Cardiac fibroblast (primary cell): ENCODE measurements at places on chromosomes 11 and 22.

GRCh38 chr22:44033694-44034093 is 9.6 kb downstream of the PARVB start:
- DNase-seq = no peak

GRCh38 chr11:58900479-58901420 is 38.5 kb upstream of the GLYATL1 start:
- DNase-seq = peak; percentile 83

GRCh38 chr22:49934891-49935557 is 16.6 kb downstream of the CRELD2 start:
- peak; percentile 47 for DNase-seq

GRCh38 chr11:124938970-124939369 is 3.1 kb upstream of the HEPACAM start:
- DNase-seq = no peak

GRCh38 chr11:27599217-27599616 is 92.6 kb upstream of the LIN7C start:
- no peak for DNase-seq

DNA sequence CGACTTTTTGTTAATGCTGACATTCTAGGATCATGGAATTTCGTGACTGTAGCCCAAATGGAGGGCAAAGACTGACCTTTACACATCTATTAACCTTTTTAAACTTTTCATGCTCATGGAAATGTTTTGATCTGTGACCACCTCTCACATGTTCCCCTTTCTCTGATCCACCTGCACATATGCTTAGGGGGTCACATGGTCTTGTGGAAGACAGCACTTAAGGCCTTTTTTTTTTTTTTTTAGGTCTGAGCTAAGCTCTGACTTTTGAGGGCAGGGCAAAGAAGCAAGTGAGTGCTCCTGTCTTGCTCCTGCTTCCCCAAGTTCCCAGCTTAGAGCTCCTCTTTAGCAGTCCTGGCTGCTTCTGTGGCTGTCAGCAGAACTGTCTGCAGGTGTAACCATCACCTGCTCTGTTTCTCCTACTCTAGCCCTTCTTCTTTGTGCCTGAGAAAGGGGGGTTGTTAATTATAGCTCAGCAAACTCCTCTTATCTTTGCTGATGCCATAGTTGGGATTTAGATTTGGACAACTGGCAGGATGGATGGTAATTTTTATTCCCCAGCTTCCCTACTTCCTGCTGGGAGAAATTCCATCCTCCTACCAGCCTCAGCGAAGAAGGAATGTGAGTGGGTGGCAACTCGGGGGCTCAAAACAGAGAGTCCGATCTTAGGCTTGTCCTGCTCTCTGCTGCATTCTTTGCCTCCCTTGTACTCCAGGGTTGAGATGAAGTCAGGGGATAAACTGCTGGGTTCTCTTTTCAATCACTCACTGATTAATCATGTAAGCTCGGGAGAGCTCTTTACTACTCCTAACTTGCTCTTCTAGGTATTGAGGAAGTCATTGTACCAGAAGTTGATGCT is 64.4 kb downstream of the GRAMD1B start:
- DNase-seq = peak; percentile 43

- DNase-seq = no peak
These were observed 185.4 kb upstream of the GUCY1A2 start for GRCh38 chr11:107203656-107204055.

DNA sequence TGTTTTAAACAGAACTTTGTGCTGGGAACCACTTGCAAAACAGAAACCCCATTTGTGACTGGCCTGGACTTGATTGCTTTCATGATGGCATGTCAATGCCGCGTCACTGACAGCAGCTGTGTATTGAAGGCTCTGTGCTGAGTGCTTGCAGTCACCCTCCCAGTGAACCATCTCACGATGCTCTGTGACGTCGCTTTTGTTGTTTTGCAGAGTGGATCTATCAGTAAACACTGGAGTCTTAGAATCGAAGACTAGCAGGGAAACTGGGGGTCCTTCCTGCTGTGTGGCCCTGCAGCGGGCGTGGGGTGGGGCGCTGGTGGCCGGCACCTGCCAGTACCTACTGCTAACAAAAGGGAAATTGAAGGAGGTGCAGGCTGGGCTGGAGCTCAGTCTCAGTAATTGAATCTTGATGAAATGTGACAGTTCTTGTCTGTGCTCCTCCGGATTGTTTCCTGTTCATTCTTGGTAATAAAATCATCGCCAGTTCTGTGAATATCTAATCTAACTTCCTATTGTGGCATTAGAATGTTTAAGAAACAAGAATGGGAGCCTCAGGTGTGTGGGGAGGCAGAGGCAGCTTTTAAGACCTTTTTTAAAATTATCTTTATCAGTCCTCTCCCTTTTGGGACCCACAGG is 50.5 kb upstream of the PARVG start:
- DNase-seq = no peak

DNA sequence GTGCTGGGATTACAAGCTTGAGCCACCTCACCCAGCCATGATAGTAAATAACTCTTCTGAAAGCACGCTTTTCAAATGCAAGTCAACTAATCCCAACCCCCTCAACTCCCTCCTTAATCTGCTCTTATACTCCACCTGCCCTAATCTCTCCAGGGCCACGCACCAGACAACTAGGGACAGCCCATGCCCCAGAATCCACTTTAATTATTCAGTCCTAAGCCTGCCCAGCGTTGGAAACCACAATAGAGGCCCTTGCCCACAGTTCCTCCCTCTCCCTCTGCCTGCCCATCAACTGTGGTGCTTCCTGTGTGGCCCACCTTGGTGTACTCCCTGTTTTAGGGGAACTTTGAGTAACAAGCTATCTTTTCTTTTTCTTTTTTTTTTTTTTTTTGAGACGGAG is 2.7 kb upstream of the VPREB3 start:
- no peak for DNase-seq
